ENCODE measurements at places on chromosomes 2 and 18. TPM values are rescaled to one million over a fixed set of nuclear protein-coding genes. Genes with fewer than 3 reads are reported as not detected.

NDUFS1 gene
- total RNA-seq = 125 TPM

CDK15 gene
- total RNA-seq = 0.16 TPM

UGT1A4 gene
- total RNA-seq = not detected

TTN gene
- total RNA-seq = under 0.01 TPM

CHRNA1 gene
- not detected for total RNA-seq

ZBTB7C gene
- total RNA-seq = 0.04 TPM

FSHR gene
- total RNA-seq = not detected

GAL3ST2 gene
- not detected for total RNA-seq

CYP27A1 gene
- 2.7 TPM for total RNA-seq

IL1RL1 gene
- 4.3 TPM for total RNA-seq

C2orf66 gene
- total RNA-seq = not detected

ESCO1 gene
- 10.0 TPM for total RNA-seq

SLC19A3 gene
- 0.08 TPM for total RNA-seq

CLEC4F gene
- not detected for total RNA-seq

RSAD2 gene
- not detected for total RNA-seq

ALLC gene
- not detected for total RNA-seq

CAVIN2 gene
- total RNA-seq = 2.9 TPM

SMYD1 gene
- not detected for total RNA-seq

HOXD9 gene
- not detected for total RNA-seq

STEAP3 gene
- total RNA-seq = 34.9 TPM

RGPD4 gene
- not detected for total RNA-seq

RGPD3 gene
- total RNA-seq = 0.08 TPM

ASB18 gene
- not detected for total RNA-seq

POTEC gene
- total RNA-seq = not detected

DYSF gene
- total RNA-seq = 1.3 TPM

ROCK2 gene
- total RNA-seq = 14.1 TPM

IMP4 gene
- total RNA-seq = 127 TPM

KLHL29 gene
- 7.0 TPM for total RNA-seq

ACSL3 gene
- total RNA-seq = 89.9 TPM

IL18RAP gene
- total RNA-seq = not detected

LYG2 gene
- total RNA-seq = not detected

IMMT gene
- 78.5 TPM for total RNA-seq

ZCCHC2 gene
- total RNA-seq = 9.2 TPM

MC2R gene
- not detected for total RNA-seq

IL36G gene
- 5.0 TPM for total RNA-seq

G6PC2 gene
- not detected for total RNA-seq

HSPD1 gene
- 200 TPM for total RNA-seq

CRACDL gene
- 0.80 TPM for total RNA-seq

SERPINB11 gene
- total RNA-seq = not detected

MERTK gene
- total RNA-seq = not detected

TCF23 gene
- total RNA-seq = not detected

MPPE1 gene
- total RNA-seq = 12.0 TPM

COL6A3 gene
- 23.8 TPM for total RNA-seq

SCN9A gene
- total RNA-seq = 0.15 TPM

SCN7A gene
- not detected for total RNA-seq

SIX2 gene
- not detected for total RNA-seq

TTC21B gene
- 15.6 TPM for total RNA-seq

STON1 gene
- 1.2 TPM for total RNA-seq

CFAP210 gene
- not detected for total RNA-seq

MOGAT1 gene
- not detected for total RNA-seq

CPO gene
- total RNA-seq = not detected

CAB39 gene
- total RNA-seq = 116 TPM

CIB4 gene
- total RNA-seq = not detected

EGR4 gene
- total RNA-seq = not detected

CCDC178 gene
- not detected for total RNA-seq

CCDC68 gene
- total RNA-seq = 4.9 TPM

MGAT5 gene
- total RNA-seq = 21.6 TPM

TLX2 gene
- 0.08 TPM for total RNA-seq

MBD2 gene
- 45.1 TPM for total RNA-seq

DYNAP gene
- total RNA-seq = not detected

All from hair follicular keratinocyte (primary cell).